ENCODE measurements at places on chromosomes 2 and 18.

- peak; percentile 41 for DNase-seq
These were observed 17.3 kb upstream of the GTF2A1L start for GRCh38 chr2:48600204-48600813.

- no peak for DNase-seq
These were observed 17.5 kb upstream of the LIPG start for GRCh38 chr18:49544362-49544761.

DNA sequence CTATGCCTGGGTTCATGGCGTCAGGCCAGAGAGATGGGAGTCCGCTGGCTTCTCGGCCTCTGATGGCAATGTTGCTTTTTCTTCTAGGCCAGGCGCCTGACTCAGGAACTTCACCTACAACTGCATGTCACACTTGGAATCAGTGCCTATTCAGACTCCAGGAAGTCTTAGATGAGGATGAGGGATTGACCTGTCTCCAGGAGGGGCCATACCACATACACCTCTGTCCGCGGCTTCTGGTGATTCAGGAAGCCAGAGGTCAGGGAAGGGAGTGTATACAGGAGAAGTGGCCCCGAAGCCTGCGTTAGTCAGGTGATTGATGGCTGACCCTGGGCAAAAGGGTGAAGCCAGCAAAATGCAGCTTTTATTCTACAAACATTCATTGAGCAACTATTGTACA, 109.1 kb upstream of the RMDN2 start:
- DNase-seq = no peak

- no peak for DNase-seq
These were observed 174.8 kb downstream of the UBR3 start for GRCh38 chr2:170002096-170002495.

GRCh38 chr2:12504443-12504842, 212.3 kb upstream of the TRIB2 start:
- DNase-seq = no peak

DNA sequence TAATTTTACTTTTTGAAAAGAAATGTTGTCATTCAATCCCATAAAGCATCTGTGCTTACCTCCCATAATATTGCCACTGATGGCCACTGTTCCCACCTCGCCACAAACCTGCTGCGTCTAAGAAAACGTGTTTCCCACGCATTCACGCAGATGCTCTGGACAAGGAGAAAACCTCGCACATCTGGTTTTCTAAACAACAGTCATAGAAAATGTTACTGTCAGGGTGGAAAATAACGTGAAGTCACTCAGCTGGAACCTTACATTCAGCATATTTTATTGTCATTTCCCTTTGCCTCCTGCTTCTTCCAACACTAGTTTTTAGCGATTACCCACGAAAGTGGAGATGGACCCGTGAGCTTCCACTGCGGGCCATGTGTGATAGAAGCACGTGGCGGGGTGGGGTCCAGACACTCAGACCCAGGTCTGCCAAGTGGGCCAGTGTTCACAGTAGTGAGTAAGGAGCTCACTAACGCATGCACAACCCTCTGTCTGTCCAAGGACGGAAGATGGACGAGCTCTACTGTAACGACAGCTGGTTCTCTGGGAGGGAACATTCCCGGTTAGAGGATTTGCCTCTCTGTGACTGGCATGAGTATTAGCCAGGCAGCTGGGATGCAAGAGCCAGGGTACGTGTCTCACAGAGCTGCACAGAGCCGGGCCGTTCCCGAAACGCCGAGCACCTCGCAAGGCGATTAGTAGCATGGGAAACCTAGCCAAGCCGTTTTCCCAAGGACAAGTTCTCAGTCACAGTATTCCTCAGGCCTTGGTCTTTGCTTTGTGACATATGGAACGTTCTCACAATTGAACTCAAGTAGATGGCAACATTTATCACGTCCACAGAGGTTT, 94.5 kb downstream of the MTCL1 start:
- no peak for DNase-seq

GRCh38 chr2:189684811-189685210, 10.3 kb downstream of the ANKAR start:
- DNase-seq = no peak

DNA sequence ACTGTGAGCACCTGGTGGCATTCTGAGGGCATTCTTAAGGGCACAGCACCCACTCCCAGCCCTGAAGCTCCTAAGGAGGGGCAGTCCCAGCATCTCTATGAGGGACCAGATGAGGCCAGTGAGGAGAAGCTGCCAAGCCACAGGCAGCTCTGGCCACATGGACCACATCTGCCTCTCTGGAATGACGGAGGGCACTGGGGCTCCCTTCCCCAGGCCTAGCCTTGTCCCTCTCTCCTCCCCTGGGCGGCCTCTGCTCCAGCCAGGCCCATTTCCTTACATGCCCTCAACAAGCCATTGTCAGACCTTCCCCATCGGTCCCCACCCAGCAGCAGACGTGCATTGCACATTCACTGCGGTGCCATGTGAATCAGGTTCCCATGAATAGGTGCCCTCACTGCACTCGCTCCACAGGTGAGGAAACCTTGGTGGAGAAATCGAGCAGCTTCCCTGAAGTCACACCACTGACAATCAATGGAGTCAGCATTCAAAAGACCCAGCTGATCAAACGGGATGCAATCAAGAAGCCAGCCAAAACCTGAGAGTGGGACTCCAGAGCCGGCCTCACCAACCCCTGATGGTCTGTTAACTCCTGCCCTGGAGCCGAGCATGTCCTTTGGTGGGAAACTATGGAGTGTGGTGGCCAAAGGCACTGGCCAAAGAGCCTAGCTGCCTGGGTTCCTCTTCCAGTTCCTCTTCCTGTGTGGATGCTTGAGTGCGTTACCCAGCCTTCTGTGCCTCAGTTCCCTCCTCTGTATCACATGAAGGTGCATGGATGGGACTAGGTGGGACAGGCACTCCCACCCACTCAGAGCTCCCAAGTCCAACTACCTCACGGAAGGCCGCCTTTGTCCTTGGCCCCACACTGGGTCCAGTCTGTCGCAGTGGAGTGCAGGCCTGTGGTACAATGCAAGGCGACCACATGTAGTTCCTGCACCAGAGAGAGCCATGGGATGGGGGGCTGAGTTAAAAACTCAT, 147.3 kb downstream of the ZFP36L2 start:
- no peak for DNase-seq

GRCh38 chr2:163574309-163574708, 161.5 kb downstream of the FIGN start:
- no peak for DNase-seq

DNA sequence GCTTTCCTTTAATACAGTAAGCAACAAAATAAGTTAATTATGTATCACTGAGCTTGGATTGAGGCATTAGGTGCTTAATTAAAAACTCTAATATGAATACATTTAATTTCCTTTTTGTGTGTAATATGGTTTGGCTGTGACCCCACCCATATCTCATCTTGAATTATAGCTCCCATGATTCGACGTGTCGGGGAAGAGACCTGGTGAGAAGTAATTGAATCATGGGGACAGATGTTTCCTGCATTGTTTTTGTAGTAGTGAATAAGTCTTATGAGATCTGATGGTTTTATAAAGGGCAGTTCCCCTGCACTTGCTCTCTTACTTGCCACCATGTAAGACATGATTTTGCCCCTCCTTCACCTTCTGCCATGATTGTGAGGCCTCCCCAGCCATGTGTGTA, 325.4 kb upstream of the CDH7 start:
- no peak for DNase-seq

DNA sequence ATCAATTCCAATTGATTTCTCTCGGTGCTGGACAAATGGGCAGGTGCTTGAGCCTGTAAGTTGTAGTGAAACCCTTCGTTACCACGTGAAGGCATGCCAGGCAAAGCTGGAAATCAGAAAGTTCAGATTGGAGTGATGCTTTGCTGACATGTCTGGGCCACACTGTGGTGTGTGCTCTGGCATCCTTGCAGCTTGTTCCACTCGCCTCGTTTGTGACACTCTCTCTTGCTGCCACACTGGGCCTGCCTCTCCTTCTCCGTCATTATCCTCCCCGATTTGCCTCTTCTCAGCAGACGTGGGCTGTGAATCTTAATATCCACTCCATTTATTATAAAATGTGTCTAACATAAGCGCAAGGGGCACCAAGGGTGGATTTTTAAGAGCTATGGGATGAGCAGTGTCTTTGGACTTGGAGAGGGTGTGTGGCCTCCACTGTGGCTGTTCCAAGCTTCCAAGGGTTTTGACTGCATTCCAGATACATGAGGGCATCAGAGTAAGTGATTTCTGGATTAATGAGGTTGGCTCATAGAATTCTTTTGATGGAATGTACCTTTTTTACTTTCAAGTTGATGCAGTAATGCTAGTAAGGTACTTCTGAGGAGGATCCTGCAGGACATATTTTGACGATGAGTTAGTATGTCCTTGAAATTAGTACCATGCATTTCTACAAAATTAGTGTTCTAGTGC, 238.8 kb downstream of the TPGS2 start:
- no peak for DNase-seq

DNA sequence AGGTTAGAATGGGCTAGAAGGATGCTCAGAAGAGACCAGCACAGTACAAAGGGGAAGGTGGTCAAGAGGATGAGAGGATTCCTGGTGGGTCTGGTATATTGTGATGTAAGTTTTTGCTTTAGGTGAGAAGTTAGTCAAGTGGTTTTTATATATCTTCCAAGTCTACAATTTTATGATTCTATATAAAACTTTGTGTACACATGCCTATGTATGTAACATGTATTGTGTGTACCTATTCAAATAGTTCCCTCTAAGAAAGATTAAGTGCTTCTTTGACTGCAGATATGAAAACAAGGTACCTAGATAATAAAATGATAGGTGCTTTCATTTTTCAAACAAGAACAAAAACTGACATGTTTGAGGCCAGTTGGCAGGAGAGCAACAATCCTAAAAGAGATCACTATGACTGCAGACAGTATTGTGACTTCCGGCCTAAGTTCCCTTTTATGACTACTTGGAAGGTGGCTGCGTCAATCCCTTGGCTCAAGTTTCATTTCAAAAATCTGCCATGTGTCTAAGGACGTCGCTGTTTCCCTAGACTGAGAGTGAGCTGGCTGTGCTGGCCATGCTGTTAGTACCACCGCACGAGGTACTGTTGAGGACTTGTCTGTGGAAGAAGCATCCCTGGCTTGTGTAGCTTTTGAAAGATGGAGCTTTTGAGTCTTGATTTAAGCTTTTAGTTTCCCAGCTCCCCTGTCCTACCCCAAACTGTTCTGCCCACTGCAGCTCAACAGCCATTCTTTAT, 123.1 kb downstream of the PRPF40A start:
- no peak for DNase-seq

DNA sequence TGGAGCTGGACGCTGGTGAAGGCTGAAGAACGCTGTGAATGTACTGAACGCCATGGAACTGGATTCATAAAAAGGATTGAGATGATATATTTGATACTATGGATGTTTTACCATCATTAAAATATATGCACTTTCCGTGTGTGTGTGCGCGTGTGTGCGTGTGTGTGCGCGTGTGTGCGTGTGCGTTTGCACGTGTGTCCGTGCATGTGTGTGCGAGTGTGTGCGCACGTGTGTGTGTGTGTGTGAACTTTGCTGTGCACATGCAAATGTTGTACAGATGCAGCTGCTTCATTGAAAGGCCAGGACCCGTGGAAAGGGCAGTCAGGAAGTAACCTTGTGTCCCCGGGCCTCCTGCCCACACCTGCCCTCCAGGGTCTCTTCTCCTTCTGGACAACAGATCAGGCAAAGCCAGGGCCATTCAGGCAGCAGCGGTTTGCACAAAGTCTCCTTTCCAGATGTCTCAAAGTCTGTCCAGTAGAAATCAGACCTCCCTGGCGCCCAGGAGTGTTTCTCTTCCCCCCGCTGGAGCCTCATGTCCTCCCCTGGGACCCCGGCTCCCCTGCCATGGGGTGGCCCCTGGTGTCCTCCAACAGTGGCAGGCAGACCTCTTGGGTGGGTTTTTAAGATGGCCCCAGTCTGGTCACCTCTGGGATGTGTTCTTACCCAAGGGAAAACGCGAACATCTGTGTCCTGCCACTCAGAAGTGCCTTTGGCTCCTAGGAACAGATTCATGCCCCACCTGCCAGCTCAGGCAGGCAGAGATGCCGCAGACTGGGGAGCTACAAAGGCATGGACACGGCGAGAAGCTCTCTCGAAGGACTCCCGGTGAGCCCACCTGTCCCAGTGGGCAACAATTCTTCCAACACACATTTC, 86.1 kb upstream of the GPC1 start:
- DNase-seq = no peak

GRCh38 chr2:129331638-129332037, 647.8 kb upstream of the RAB6C start:
- DNase-seq = no peak

DNA sequence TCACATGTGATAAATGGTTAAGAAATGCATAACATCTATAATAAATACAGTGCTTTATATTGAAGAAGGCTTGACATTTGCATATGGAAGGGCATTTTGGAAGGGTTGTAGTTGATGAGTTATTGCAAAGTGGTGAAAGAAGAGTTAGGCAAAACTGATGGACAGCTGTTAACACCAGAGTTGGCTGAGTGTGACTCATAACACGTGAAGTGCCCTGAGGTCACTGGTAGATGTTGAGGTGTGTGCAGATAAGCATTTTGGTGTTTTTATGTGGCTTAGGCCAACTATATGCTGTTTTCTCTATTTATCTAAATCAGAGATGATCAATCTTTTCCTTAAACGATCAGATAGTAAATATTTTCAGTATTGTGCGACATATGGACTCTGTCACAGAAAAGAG, 154.3 kb upstream of the KCNH7 start:
- no peak for DNase-seq
